ENCODE measurements at places on chromosomes 13 and 19.

- no peak for DNase-seq
Observed at GRCh38 chr13:113605461-113605860, 20.9 kb downstream of the TFDP1 start.

DNA sequence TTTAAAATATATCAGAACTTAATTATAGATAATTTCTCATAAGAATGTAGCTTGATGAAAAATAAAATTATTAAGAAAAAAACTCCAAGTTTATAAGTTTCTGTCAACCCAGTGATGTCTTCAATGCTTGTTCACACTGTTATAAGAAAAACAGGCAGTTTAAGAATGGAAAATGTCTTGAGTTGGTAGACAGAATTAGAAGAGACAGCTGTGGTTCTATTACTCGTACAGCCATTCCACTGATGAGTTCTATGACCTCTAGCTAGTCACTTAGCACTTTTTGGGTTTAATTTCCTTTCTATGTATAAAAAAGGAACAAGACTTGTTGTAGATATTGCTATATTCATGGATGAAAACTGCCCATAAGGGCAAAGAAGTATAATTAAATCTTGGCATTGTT lies 1013.1 kb upstream of the ATXN8OS start:
- DNase-seq, result no peak

DNA sequence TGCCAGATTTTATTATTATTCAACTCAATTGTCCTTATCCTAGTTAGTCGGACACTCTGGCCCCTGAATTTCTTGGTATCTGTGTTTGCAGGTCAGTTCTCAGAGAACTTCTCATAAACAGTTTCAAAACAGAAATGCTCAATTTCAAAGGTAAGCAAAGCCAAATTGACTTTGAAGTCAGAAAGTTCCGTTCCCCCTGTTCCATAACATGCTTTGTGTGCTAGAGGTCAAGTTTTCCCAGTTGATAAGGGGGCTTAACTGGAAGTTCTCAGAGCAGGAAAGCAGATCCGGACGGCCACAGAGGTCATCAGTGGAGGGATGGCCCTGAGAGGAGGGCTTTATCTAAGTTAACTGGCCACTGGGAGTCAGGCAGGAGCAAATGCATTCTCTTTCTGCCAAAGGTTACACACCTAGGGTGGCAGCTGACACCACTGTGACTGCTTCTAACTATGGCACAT lies 417.2 kb downstream of the COG6 start:
- no peak for DNase-seq

DNA sequence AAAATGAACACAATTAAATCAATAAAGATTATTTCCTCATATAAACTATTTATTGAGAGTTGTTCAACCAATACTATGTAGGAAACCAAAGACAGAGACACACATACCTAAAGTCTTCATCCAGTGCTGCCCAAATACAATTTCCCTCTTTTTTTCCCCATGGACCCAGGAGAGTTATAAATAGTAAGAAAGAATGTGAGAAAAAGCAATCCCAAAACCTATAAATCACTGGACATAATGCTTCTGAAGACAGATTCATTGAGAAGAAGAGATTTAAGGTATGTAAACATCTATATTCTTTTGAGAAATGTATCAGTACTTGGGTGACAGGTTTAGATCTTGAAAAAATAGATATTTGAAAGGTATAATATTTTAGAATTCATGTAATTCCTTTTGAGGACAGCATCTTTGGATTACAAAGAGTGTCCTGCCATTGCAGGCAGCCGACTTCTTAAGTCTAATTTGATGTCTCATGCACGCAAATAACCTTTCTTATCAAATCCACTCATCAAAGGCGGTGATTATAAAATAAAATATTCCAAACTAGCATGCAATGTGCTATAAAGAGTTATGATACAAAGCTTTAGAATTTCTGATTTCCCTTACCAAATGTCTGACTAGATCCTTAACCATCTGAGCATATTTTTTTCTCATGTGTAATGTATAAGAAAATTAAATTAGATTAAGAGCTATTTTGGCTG lies 739.4 kb downstream of the LIG4 start:
- DNase-seq, result no peak

DNA sequence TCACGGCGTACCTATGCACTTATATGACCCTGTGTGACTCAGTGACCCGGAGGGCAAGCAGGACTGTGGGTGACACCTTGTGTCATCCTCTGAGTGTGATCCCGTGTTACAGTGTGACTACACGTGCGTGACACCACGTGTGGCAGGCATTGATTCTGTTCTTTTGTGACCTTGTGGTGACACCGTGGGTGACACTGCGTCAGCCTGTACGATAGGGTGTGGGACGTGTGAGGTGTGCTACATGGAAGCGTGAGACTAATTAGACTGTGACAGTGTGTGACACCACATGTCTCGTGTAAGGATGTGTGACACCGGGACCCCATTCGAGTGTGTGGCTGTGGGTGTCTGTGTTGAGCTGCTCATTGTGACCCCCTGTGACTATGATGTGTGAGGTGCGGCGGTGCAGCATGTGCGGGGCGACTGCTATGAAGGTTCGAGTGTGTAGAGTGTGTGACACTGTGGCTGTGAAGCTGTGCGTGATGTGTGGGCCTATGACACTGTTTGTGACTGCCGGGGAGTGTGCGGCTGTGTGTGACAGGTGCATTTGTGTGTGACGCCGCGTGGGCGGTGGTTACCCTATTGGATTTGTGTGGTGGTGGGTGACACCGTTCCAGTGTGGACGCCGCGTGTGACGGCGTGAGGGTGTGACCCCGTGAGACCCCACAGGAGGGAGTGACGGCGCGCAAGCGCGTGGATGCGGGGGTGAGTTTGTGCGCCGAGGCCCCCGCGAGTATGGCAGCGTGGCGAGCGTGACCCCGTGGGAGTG lies 399 bp upstream of the SPTBN4 start:
- DNase-seq, result no peak

DNA sequence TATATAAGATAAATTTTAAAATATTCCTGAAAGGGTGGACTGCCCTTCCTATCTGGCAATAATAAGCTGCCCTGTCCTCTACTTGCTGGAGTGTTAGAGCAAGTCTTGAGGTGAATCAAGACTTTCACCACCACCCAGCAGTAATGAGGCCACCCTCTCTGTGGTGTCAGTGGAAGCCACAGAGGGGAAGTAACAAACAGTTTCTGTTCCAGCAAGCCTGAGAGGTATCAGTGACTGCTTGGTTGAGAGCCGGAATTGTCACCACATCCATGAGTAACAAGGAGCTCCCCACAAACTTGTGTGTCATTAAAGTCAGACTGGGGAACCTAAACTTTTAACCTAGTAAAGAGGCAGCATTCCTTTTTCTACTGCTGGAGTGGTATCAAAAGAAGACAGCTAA lies 532.7 kb upstream of the SPRY2 start:
- peak; percentile 95 for DNase-seq

DNA sequence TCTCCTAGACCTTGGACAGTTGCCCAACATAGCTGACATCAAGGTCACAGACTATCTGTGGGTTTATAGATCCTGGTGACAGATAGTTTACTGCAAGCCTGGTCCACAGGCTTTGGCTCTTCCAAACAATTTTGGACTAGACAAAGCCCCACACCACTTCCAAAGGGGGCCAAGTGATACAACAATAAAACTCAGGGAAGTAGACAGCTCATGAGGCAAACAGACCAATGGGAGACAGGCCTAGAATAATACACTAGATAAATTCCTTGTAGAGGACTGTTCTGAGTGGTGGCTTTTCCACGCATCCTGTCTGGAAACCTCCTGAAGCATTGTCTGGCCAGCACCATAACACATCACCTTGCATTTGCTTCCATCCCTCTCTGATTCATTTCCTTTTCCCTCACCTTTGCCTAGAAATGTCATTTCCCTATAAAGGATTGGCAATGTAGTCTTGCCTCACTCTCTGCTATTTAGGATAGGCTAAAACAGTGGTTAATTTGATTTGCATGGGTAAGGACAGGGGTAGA lies 284.2 kb downstream of the POU4F1 start:
- no peak for DNase-seq

GRCh38 chr13:28337166-28338005 lies 157.5 kb downstream of the FLT1 start:
- DNase-seq, result no peak

DNA sequence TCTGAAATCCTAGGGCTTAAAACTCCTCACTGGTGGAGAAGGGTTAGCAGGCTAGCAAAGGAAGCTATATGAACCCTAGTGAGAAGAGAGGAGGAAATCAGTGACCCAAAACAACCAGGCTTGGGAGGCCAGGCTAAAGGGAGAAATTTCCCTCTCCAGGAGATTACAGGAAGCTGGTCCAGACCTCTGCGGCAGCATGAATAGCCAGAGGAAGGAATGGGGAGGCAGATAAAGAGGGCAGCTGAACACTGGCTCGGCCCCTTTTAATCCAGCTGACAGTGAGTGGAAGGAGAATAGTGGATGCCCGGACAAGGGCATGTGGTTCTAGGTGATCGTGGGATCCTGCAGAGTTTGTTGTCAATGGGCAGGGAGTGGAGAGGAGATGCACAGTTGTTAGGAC lies 130.6 kb downstream of the COG6 start:
- DNase-seq, result no peak

GRCh38 chr19:55487924-55488687 lies at the start of gene SSC5D:
Gene SSC5D, plus strand, starts transcription at chr19:55488436. Its CDS starts 154 bp downstream, at chr19:55488590.
- peak; percentile 29 for DNase-seq

DNA sequence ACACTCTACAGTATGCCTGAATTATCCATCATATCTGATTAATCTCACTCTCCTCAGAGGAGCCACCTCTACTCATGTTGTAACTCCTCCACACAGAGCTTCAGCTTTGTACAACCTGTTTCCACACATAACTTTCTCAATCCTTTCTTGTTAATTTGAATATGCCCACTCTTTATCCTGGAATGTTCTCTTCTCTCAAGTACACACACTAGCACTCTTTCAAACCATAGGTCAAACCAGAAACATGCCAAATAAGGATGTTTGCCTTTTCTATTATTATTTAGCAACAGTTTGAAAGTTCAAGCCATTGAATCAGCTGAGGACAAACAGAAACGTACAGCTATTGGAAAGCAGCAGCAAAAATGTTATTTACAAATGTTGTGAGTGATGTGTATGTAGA lies 110.3 kb downstream of the MIPEP start:
- no peak for DNase-seq

- peak; percentile 90 for DNase-seq
Observed at GRCh38 chr13:48505597-48506091, 27.2 kb downstream of the RCBTB2 start.

DNA sequence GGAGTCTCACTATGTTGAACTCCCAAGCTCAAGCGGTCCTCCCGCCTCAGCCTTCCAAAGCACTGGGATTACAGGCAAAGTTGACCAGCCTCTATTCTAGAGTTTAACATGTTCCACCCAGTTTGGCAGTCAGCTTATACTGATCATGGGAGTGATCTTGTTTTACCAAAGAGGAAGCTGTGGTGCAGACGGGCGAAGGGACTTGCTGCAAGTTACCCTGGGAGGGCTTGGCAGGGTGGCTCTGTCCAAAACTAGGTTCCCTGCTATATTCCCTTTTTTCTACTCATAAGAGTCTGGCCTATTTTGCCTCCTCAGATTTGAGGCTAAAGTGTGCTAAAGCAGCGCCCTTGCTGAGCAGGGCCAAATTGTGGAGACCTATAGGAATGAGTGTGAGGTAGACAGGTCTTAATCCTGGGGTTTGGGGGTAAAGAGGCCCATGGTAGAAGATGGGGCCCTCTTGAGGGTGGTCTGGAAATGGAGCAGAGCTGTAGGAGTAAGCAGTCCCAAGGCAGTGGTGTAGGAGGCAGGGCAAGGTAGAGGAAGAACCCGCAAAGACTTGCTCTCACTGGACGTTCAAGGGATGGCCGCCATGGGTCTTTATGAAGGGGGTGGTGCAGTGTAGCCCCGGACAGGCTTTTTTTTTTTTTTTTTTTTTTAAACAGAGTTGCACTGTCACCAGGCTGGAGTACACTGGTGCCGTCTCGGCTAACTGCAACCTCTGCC lies 3.3 kb downstream of the RPS19 start:
- peak; percentile 59 for DNase-seq

DNA sequence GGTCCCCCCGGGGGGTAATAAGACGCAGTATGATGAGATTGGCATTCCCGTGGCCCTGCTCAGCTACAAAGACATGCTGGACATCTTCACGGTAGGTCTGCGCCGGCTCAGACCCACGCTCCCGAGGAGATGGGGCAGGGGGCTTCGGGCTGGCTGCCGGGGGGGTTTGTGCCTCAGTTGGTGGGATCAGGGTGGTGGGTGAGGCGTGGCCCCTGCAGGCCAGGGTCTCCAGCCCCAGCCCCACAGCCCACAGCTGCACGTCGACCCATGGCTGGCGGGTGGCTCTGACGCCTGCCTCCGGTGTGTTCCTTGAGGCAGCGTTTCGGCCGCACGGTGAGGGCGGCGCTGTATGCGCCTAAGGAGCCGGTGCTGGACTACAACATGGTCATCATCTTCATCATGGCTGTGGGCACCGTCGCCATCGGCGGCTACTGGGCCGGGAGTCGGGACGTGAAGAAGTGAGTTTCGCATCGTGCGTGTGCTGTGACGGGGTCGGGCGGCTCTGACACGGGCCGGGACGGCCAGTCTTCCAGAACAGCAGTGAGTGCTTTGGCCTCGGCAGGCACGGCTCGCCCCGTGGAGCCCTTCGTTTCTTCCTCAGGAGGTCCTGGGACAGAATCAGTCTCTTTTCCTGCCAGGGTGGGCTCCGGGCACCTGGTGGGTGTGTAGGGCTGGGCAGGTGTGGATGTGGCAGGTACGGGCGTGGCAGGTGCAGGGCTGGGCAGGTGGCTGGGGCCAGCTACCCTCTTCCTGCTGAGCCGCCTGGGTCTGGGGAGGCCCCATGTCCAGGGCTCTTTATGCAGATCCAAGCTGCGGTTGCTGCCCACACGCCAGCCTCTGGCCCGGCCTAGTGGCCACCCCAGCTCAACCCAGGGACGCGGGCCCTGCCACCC lies 10.5 kb downstream of the SPPL2B start:
- DNase-seq, result no peak

GRCh38 chr19:1860042-1860775 lies 3.2 kb downstream of the KLF16 start:
- DNase-seq, result peak; percentile 77

- no peak for DNase-seq
Observed at GRCh38 chr13:99751517-99752199, 219.9 kb downstream of the ZIC5 start.

DNA sequence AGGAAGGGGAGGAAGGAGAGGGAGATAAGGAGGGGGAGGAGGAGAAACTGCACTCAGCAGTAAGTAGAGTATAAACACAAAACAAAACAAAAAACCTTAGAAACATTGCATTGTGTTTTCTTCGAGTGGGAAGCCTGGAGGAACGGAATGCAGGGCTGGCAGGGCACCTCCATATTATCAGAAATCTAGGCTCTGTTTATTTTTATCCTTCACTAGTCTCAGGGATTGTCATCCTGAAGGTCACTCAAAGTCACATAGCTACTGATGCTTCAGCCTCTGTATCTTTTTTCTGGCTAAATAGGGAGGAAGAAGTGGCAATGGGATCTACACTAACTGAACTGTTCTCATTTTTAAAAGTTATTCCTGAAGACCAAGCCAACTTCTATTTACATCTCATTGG lies 467.8 kb downstream of the KCTD12 start:
- no peak for DNase-seq
